ENCODE measurements at places on chromosomes 6 and 20.

- DNase-seq: no peak
Observed at GRCh38 chr6:73471686-73472290, 10.3 kb downstream of the MTO1 start.

DNA sequence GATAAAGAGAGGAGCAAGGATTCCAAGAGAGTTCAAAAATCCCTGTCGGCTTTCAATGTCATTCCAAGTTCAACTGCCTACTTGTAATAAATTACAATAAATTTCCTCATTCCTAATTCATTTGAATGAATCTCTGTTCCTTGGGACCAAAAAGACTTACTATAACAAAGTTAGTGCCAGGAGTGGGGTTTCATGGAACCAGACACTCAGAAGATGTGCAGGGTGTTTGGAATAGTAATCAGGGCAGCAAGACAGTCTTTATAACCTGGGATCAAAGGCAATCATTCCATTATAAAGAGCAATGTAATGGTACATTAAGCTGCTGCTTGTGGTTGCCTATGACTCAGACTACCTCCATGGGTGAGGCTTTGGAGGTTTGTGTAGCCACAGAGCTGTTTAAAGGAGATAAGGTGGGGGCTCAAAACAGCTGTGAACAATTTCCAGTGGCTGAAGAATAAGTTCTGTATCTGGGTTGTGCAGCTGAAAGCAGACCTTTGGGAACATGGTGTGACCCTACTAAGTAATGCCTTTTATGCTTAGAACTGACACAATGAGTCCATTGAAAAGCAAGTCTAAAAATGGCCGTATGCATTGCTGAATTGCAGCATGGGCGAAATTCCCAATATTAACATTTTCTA lies 159.9 kb downstream of the LINC00237 start:
- DNase-seq: no peak

GRCh38 chr20:50750145-50750671 lies 18.8 kb downstream of the PARD6B start:
- DNase-seq: no peak

DNA sequence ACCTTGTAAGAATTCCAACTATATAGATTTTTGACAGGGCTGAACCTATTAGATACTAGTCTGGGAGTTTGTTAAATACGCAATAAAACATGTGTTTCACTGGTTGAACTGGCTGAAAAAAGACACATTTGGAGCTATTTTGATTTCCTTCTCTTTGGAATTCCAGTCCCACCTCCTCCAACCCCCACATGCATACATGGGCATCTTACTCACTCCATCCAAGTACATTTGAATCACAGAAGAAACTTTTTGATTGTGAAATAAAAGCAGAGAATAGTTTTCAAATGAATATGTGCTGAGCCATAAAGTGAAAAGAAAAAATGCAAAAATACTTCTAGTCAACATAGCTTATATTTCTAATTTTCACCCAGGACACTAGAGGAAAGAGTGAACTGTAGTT lies 33.9 kb upstream of the STXBP5 start:
- DNase-seq: no peak

GRCh38 chr6:38273325-38273724 lies 366.4 kb downstream of the BTBD9 start:
- no peak for DNase-seq

DNA sequence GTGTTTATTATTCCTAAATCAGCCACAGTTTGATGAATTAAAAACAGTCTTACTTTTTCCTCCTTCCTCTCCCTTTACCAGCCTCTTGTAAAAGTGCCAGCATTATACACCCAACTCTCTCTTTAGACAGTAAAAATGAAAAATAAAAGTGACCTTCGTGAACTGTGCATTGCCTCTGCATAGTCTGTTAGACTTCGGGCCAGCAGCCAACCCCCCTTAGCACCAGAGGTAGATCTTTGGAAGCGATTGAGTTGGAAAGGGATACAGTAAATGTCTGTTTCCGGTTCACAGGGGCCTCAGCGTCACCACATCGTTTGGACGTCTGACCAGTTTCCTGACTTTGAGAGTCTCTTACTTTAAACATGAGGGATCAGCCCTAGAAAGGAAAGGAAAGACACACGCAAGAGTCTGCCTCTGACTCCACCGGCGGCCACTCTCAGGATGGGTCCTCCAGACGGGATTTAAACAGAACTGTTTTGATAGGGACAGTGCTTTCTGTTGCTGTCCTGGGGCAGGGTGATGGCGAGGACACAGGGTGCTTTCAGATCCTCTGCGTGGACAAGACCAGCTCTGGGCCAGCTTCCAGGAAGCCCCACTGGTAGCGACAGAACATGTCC lies 206.6 kb upstream of the PREP start:
- DNase-seq: no peak

GRCh38 chr6:143912671-143913070 lies 48.4 kb downstream of the ZC2HC1B start:
- no peak for DNase-seq

GRCh38 chr6:83221889-83222479 lies 28.8 kb downstream of the RWDD2A start:
- peak; percentile 45 for DNase-seq

Data from CD4-positive, alpha-beta T cell treated with Interleukin-17A for 1 hour (primary cell).